NCI-H524 treated with DMSO at 0.1 percent for 48 hours (cell line): ENCODE measurements at places on chromosomes 7 and 10.

DNA sequence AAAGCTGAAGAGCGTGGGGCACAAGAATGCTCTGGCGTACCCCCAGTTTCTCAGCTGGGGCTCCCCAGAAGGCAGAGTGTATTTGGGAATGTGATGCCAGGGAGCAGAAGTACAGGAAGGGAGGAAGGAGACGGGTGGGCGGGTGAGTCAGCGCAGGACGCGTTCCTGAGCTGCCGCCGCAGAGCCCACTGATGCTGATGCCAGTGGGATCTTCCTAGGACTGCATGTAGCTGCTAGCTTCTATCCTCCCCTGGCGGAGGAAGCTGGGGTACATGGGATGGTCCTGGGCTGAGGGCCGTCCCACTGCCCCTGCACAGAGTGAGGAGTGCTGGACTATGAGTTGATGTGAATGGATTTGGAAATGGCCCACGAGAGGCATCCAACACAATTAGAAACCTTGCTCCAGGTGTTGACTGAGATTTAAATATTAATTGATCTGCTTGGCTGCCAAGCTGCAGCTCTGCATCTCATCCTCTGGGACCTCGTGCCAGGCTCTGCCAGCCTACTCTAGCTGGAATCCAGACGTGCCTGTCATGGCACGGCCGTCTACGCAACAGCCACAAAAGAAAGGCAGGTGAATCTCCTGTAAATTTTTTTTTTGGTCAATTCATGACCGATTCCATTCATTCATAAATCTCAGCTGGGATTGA, 66.2 kb upstream of the RHEB start:
- DNase-seq, result no peak

- no peak for DNase-seq
Observed at GRCh38 chr10:87053111-87053510, 33.0 kb downstream of the FAM25A start.

DNA sequence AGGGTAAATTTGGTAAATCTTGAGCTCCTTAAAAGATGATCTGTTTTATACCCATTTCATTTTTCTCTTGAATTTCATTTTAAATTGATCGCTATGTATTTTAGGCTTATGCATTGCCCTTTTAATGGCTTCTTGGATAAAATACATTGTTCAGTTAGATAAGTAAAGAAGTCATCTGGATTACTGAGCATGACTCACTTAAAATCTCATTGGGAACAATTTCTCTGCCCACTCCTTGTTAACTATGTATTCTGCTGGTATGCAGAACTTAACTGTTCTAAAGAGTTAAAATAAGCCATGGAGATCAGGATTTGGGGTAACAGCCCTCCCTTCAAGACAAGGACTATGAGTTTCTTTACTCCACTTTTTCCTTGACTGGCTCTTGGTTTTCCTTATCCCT, 134.2 kb downstream of the SND1 start:
- no peak for DNase-seq

- DNase-seq, result no peak
Observed at GRCh38 chr10:99555371-99555770, 22.6 kb downstream of the NKX2-3 start.

GRCh38 chr7:96183163-96183670, 138.7 kb downstream of the SLC25A13 start:
- DNase-seq, result no peak

DNA sequence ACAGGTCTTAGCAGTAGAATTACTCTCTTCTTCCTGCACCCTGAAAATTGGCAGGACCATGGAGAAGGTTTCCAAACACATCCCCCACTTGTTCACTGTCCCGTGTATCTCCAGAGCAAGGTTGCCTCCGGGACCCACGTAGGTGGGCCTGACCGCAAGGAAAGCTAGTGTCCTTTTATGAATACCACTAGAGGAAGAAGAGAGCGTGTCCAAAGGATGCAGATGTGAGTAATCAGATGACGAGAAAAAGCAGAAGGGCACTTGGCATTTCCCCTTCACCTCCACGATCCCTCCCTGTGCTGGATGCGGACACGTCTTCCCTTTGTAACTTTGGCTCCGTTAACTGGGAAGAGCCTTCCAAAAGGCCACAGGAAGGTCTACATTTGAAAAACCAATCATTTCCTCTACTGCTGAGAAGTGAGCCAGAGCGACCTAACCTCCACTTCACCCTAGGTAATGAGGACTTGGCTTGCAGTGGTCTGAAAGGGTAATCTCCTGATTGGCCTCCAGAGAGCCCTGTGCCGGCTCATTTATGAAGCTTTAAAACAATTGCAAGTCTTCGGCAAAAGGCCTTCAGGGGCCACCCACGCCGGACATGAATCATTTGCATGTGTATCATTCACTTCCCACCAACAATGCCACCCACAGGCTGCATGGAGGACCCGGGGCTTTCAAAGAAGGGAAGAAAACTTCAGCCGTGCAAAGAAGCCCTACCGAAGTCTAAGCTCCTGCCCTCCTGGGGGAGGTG, 55.4 kb downstream of the LYZL1 start:
- no peak for DNase-seq
